Activated CD8-positive, alpha-beta memory T cell treated with anti-CD3 and anti-CD28 coated beads for 1 hour (primary cell): ENCODE measurements at places on chromosomes 7 and 10.

- DNase-seq, result no peak
These were observed 611.4 kb downstream of the TNS3 start for GRCh38 chr7:46970476-46970875.

GRCh38 chr7:45863715-45864114 is 9.2 kb downstream of the CCDC201 start:
- DNase-seq, result no peak

- no peak for DNase-seq
These were observed 64.4 kb upstream of the ARID5B start for GRCh38 chr10:61836888-61837754.

DNA sequence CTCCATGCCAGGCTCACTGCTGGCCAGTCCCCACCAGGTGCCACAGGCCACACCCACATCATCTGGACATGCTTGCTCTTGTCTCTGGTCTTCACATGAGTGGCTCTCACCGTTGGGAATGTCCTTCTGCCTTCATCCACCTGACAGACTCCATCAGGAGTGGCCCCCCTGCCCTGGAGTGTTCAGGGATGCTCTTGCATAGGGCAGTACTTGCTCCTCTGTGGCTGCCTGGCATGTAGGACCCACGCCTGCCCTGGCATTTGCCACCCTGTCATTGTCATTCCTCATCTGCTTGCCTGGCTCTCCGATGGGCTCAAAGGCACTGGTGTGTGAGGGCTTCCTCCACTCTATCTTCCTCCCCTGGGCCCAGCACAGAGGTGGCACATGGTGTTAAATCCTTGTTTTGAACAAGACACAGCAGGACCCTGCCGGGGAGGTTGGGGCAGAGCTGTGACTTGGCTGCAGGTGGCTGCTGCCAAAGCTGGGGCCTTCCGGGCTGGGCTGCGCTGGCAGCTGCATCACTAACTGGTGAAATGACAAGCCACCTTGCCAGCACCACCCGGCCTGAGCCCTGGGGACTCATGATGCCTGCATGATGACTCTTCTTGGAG is 1.8 kb downstream of the SH2D4B start:
- no peak for DNase-seq

DNA sequence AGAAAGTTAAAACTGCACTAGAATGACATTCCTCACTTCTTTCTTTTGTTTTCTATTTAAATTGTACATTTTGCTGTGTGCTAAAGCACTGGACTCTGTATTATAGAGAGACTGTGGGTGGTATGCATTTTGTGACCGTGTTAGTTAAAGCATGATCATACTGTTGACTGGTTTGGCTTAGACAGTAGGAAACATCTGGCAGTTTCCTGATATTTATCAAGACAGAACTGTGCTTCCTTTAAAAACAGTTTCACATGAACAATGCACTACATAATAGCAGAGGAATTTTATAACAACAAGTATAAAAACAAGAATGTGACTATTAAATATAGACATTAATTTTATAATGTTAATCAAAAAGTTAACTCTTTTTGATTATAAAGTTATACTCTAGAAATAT is 23.1 kb downstream of the GNG11 start:
- no peak for DNase-seq

DNA sequence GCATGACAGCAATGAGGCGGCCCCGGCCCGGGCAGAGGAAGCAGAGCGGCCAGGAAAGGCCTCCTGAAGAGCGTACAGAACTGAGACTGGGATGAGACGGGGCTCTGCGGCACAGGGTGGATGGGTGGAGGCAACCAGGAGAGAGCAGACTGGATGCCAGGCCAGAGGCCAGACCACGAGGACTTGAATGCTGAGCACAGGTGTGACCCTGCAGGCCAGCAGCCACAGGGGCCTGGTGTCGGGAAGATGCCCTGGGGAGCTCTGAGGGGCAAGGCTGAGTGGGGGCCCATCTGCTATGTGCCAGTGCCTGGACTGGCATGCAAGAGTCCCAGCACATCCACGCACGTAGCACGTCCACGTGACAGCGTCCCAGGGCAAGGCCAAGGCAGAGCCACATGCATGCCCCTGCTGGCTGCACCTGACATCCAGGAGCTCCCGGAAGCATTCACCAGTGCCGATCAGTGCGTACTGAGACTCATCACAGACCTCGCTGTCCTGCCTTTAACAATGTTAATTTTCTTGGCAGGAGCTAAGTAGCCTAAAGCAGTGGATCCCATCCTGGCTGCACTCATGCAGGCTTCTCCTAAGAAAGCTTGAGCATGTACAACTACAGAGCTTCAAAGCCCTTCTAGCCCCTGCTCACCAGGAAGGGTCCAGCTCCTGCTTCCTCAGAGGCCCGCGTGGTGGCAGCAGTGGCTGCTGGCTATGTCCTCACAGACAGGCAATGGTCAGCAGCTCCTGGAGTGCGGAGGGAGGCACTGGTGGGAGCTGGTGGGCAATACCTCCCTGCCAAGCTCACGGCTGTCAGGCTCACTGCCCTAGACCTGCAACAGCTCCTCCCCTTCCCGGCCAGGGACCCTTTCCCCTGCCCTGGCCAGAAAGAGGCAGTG is 18.0 kb downstream of the GRID1 start:
- no peak for DNase-seq

DNA sequence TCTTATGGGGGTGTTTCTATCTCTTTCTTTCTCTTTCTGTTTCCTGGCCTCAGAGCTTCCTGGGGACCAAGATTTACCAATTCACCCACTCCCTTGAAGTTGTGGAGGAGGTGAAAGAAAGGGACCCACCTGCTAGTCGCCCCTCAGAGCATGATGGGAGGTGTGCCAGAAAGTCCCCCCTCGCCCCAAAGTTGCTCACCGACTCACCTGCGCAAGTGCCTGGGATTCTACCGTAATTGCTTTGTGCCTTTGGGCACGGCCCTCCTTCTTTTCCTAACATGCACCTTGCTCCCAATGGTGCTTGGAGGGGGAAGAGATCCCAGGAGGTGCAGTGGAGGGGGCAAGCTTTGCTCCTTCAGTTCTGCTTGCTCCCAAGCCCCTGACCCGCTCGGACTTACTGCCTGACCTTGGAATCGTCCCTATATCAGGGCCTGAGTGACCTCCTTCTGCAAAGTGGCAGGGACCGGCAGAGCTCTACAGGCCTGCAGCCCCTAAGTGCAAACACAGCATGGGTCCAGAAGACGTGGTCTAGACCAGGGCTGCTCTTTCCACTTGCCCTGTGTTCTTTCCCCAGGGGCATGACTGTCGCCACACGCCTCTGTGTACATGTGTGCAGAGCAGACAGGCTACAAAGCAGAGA is 12.2 kb downstream of the AQP1 start:
- DNase-seq, result no peak

GRCh38 chr10:109931163-109931562 is 7.9 kb upstream of the XPNPEP1 start:
- no peak for DNase-seq

- no peak for DNase-seq
These were observed 412 bp downstream of the PIP4K2A start for GRCh38 chr10:22713853-22714478.

GRCh38 chr7:142376356-142376997 is 118.6 kb upstream of the PRSS58 start:
- no peak for DNase-seq

DNA sequence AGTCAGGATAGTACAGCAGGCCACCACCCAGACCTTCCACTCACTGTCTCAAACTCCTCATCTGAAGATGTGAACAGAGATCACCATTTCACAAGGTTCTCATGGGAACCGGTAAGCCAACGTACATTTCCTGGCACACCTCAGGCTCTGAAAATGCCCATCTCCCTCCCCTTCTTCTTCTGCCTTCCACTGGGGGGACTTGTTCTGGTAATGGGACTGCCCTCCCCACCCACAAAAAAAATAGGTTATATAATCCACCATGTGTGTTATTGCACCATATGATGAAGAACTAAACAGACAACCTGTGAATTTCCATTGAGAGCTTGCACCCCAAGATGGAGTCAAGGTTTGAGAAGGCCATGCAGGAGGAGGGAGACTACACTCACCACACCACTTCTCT is 42.1 kb upstream of the IKZF1 start:
- DNase-seq, result no peak

GRCh38 chr7:40301486-40302068 is 166.8 kb downstream of the SUGCT start:
- DNase-seq, result no peak

DNA sequence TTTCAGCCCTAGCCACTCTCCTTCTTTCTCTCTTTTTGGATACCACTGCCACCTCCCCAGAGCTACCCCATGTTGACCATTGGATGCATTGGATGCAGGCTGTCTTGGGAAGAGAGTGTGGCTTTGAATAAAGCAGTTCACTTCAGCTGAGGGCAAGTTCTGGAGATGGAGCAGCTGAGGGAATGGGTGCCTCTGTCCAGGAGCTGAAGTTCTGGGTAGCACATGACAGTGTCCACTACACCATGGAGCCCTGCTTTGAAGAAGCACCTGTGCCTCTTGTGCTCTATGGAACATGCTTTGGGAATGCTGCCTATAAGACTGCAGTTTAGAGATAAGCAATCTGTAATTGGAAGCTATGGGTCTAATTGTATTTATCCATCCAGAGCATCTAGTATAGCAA is 1028.7 kb downstream of the TYW1 start:
- no peak for DNase-seq

DNA sequence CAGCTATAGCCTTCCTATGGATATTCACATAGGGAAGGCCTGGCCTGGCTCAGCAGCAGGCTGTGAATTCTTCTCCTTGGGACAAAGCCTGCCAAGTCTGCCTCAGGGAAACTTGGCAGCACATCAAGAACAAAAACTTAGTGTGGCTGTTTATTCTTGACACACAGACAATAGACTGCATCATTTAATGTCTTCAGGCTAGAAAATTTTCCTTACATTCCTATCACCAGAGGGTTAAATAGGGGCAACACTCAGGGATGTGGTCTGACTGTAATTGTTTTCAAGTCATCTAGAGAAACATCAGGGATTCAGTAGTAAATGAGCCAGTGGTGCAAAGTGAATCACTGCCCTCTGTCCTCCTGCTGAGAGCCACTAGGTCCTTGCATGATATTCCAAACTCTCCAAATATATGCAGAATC is 137.3 kb downstream of the SEMA3C start:
- no peak for DNase-seq

- DNase-seq, result no peak
These were observed 13.3 kb downstream of the SLC26A5 start for GRCh38 chr7:103432712-103433111.

DNA sequence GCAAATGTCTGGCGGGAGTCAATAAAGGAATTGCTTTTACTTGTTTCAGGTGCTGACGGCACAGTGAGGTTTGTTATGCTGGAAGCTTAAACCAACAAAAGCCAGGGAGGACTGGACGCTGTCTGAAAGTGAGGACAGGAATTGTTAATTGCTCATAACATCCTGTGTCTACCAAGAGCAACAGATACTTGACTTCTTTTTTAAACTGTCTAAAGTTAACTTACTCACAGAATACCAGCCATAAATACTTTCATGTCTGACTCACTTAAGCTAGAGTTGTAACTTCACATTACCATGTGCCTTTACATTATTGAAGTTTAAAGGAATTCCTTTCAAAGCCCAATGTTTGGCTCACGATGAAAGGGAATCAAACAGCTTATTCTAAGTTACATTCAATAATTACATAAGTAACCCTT is 252.7 kb upstream of the SHH start:
- no peak for DNase-seq

- DNase-seq, result no peak
These were observed 9.6 kb downstream of the TRIM56 start for GRCh38 chr7:101094791-101095375.

GRCh38 chr7:44045226-44046014 is 918 bp downstream of the DBNL start:
- DNase-seq, result no peak

DNA sequence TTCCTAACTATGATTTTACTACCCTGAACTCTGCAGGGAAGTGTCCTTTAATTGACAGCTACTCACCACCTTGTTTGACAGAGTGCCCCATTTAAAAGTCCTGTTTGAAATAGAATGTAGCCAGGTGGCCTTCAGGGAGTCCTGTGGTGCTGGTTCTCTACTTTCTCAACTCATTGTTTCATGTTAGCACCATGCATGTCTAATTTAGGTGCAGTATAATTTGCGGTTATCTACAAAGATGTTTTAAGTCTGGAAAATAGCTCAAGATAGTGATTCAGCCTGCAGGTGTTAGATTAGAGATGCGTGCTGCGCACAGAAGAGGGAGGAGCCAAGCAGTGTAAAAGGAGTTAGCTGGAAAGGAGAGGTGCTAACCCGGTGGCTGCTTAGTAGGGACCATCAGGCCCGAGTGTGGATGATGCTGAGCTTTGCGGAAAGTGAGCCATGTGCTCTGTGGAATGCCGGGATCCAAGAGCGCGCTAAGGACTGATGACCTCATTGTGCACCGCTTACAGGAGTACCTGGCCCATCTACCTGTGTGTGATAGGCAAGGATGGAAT is 1.2 kb downstream of the CCM2 start:
- no peak for DNase-seq

GRCh38 chr7:132584796-132585494 is 8.7 kb upstream of the PLXNA4 start:
- no peak for DNase-seq

DNA sequence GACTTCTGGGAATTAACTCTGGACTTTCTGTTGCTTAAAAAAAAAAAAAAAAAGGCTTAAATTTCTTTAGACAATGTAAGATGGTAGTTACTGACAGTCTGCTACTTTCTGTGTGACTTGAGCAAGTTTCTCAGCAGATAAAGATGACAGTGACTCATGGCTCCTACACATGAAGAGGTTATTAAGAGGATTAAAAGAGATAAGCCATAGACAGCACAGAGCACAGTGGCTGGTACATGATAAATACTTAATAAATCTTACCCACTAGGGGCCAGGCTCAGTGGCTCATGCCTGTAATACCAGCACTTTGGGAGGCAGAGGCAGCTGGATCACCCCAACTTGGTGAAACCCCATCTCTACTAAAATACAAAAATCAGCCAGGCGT is 174.8 kb downstream of the JAZF1 start:
- DNase-seq, result no peak

DNA sequence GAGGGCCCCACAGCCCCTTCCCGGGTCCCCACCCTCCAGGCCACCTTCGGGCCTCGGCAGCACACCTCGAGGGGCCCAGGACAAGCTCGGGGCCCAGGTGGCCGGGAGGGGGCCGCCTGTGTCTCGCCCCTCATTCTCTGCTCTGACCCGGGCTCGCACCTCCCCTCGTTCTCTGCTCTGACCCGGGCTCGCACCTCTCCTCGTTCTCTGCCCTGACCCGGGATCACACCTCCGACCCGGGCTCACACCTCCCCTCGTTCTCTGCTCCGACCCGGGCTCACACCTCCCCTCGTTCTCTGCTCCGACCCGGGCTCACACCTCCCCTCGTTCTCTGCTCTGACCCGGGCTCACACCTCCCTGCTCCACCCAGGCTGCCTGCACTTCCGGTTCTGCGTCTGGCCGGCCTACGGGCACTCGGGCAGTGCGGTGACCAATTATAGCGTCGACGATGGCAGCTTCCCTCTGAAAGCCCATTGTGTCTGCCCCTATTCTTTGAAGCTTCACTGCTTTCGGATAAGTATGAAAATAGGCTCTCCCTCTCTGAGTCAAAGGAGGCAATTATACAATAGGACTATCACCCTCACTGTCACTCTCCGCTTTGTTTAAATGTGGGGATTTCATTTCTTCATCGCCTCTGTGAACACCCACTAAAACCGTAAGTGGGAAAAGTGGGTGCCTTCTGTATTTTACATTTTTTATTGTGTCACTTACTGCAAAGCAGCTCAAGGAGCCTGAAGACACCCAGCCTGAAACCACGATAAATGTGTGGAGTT is 457.4 kb downstream of the DNAJB6 start:
- DNase-seq, result no peak

- no peak for DNase-seq
These were observed 38.8 kb upstream of the CACUL1 start for GRCh38 chr10:118793545-118793944.

GRCh38 chr7:100867776-100868485 is 744 bp downstream of the TRIP6 start:
- no peak for DNase-seq
